HTR-8/SVneo (cell line): ENCODE measurements at places on chromosomes 5 and 9.

- no peak for DNase-seq
Measured at GRCh38 chr9:94031380-94031779, 52.9 kb upstream of the PTPDC1 start.

- no peak for DNase-seq
Measured at GRCh38 chr9:124511891-124512805, 4.9 kb upstream of the NR5A1 start.

DNA sequence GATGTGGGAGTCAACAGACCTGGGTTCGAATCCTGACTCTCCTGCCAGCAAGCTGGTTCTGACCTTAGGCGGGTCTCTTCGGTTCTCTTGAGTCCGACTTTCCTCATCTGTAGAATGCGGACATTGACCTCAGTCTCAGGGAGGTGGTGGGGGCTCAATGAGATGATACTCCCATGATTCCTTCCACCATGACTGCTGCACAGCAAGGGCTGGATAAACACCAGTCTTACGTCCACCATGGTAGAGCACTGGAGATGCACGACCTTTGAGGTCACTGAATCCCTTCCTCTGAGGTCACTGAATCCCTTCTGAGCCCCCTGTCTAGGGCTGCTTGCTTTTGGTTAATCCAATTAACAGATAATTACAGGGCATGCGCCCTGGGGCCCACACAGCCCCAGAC is 12.5 kb upstream of the SMIM23 start:
- no peak for DNase-seq

GRCh38 chr9:93193388-93194220 is 9.7 kb downstream of the WNK2 start:
- no peak for DNase-seq

GRCh38 chr9:24218656-24219055 is 327.0 kb downstream of the IZUMO3 start:
- peak; percentile 2 for DNase-seq

DNA sequence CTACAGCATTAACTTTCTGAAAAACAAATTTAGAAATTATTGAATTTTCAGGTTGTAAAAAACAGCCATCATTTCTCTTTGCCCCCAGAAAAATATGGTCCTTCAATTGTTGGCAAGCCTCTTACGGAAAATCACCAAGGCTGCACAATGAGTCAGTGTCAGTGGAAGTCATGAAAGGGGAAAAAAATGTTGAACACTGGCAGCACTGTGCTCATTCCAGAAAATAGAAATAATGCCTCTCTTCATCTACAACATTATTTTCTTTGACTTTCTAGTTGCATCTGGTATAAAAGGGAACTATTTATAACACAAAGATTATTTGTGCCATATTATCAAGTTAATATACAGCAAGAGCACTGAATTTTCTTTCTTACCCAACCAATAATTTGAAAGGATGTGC is 26.7 kb upstream of the STK32A start:
- no peak for DNase-seq

GRCh38 chr9:93588641-93589609 is 12.5 kb downstream of the PHF2 start:
- DNase-seq: no peak
